Left hindlimb (tissue), 1 donor: ENCODE measurements at places on chromosomes 3 and 15.

GRCh38 chr3:196966526-196967401 lies 1.9 kb downstream of the PIGZ start:
- DNase-seq: no peak

- no peak for DNase-seq
Measured at GRCh38 chr3:188797045-188797444, 374.7 kb upstream of the TPRG1 start.

DNA sequence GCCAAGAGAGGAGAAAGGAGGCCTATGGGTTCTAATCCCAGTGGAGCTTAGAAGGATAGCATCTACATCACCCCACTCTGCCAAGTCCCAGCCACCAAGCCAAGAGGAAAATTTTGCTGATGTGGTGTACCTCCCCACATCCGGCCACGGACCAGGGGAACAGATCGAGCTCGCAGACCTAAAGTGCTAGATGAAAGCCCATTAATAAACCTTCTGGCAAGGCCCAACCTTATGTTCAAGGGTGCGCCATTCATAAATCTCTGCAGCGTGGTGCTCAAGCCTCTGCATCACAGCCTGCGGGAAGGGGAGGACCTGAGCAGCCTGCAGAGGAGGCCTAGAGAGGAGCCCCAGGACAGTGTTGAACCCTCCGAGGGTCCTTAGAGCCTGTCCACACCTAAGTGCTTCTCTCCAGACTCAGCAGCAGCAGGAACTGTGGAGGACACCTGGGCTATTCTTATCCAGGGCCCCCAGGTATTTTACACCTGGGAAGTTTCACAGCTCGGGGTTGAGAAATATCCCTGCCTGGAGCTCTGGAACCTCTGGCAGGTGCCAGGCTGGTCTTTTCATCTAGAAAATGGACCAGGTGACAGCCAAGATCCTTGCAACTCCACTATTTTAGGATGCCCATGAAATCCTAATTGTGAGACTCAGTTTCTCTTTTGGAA lies 68.0 kb downstream of the MRPL46 start:
- no peak for DNase-seq

DNA sequence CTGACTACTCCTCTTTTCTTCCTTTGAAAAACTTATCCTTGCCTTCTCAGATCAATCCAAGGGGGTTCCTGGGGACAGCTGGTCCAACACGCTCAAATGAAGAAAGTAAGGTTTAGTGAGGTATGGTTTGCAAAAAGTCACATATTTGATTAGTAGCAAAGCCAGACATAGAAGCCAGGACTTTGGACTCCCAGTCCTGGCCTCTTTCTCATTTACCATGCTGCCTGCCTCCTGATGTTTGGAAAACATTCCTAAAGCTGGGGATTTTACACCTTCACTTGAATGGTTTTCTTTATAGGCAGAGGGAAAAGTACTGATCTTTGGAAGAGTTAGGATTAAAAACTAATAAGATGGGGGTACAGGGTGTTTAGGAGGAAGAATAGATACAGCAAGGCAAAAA lies 14.6 kb downstream of the POPDC2 start:
- DNase-seq: no peak

DNA sequence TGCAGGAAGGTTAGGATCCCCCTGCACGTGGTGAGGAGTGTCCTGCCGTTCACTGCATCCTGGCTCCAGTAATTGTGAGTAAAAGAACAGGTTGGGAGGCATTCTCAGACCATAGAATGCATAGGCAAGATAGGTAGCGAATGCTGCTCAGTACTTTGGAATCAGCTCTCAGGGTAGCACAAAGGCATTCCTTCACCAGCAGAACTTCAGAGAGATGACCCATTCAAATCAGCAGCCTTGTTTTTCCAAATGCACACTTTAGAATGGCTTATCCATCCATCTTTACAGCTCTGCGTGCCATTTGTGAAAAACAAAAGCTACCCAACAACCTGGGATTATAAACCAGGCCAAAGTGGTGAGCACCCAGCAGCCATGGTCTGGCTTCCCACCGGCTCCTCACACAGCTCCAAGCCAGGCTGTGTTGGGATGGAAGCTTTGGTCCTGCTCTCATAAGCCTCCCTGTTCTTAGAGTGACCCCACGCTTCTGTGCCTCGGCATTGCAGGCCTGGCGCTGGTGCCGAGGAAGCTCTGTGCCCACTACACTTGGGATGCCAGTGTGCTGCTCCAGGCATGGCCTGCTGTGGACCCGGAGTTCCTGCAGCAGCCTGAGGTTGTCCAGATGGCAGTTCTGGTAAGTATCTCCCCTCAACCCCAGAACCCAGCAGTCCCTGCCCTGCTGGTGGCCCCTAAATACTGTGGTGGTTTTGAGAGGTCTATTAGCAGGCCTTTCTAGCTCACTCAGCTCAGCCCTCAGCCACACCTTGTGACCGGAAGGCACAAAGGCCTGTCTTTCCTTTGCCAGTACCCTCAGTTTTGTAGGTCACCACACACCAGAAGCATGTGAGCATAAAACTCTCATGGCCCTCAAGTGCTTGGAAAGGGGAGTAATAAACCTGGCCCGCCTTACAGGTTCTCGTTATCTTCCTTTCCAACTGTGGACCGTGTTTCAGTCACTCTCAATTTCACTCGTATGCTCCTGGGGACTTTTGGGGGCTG lies 52.9 kb upstream of the LIMD1 start:
- DNase-seq: no peak

- DNase-seq: peak; percentile 91
Measured at GRCh38 chr15:75029378-75030022, 6.1 kb downstream of the PPCDC start.

DNA sequence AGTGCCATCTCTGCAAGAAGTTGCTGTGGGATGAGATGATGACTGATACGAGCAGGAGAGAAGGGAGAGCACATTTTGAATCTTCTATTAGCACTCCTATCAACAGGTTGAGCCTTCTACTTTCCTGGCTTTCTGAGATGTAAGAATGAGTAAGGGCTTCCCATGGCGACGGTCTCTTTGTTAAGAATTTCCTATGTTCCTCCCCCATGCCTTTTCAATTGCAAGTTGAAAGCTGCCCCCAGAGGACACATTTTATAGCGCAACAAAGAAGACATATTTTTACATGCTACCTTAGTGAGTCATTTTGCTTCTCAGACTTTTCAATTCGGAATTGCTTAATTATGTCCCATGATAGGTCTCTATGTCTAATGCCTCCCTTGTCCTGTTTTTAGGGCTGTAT lies 71.3 kb upstream of the LRTM1 start:
- DNase-seq: no peak

DNA sequence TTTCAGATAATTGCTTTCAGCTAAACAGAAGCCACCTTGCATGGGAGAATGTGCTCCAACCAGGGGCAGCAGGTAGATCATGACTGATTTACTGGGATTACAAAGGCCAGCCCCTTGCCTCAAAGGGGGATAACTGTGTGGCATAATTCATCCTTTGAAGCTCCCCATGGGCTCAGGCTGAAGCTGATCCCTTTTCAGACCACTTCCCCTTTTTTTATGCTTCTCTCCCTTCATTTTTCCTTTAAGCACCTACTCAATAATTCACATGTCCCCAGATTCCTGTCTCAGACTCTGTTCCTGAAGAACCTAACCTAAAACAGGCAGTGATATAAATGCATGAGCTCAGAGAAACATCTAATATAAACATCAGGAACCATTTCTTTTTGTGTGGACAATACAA lies 8.2 kb upstream of the MYRIP start:
- DNase-seq: no peak

GRCh38 chr3:36457667-36458066 lies 77.4 kb downstream of the STAC start:
- DNase-seq: no peak

DNA sequence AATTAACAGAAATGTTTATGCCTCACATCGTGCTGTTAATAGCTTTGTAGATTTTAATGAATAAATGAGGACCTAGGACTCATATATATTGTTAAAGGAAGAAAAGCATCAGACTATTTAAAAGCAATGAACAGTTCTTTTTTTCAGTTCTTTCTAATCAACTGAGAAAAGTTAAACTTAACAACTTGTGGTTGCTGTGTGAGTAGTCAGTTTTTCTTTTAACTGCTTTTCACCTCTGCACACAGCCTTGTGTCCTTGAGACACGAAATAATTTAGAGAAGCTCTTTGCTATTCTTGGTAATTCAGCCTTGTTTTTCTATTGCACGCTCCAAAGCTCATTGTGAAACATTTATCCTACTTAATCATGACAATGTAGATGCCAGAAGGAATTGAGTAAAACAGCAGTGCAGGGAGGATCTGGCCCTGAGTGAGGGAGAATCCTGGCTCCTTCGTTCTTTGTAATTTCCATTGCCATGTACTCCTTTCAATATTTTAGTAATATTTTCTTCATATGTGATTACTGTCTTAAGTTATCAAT lies 499.0 kb downstream of the PYDC2 start:
- DNase-seq: no peak

- no peak for DNase-seq
Measured at GRCh38 chr3:155024006-155024638, 56.0 kb upstream of the MME start.

DNA sequence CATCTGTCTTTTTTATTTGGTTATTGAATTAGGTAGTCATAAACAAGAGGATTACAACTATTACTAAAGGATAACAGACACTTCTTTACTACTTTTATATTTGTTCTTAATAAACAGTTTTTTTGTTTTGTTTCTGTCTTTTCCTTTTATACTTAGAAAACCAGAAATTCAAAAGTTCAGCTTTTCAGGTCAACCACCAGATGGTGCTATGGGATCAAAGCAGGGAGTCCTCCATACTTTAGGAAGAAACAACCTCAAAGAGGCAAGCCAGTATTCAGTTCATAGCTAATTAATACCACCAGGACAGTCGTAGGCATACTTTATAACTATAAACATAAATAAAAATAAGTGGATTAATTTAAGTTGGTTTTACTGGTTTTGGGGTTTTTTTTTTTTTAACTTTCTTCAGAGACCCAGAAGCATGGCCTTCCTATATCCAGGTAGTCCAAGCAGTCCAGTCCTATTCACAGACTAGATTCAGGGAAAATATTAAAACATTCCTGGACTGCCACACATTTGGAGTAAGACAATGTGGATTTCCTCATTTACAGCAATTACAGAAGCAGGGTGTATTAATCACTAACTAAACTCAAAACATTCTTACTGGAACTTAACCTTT lies 16.0 kb upstream of the EID1 start:
- no peak for DNase-seq

GRCh38 chr3:10356461-10356981 lies 35.6 kb upstream of the SEC13 start:
- no peak for DNase-seq

DNA sequence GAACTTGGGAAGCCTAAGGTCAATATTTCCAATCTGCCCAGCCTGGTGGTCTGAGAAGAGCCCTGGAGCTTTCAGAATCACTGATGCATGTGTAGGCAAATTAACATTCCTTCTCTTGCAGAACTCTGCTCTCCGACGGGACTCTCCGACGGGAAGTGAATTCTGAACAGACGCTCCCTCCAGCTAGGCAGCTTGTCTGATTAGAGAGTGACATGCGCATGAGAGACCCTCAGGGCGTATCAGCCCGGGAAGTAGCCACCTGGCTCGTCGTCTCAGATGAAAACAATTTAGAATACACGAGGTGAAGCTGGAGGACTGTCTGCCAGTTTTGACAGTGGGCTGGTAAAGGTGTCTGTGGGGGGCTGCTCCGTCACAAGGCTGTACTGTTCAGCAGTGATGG lies 103.1 kb downstream of the DGKG start:
- no peak for DNase-seq

DNA sequence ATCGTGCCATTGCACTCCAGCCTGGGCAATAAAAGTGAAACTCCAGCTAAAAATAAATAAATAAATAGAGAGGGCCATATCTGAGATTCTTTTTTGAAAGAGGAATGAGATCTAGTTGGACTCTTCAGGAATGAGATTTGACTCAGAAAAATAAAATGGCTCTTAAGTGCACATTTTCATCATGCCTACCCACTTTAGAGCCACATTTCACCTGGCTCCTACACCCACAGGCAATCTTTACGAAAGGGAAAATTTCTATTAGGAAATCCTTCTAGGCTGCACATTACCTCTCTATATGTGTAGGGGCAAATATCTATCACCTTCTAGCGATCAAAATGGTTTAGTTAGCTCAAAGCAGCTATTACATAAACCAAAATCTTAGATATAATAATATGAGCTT lies 16.9 kb upstream of the NLGN1 start:
- DNase-seq: no peak

GRCh38 chr15:28955160-28955992 lies 69.6 kb downstream of the APBA2 start:
- peak; percentile 19 for DNase-seq

DNA sequence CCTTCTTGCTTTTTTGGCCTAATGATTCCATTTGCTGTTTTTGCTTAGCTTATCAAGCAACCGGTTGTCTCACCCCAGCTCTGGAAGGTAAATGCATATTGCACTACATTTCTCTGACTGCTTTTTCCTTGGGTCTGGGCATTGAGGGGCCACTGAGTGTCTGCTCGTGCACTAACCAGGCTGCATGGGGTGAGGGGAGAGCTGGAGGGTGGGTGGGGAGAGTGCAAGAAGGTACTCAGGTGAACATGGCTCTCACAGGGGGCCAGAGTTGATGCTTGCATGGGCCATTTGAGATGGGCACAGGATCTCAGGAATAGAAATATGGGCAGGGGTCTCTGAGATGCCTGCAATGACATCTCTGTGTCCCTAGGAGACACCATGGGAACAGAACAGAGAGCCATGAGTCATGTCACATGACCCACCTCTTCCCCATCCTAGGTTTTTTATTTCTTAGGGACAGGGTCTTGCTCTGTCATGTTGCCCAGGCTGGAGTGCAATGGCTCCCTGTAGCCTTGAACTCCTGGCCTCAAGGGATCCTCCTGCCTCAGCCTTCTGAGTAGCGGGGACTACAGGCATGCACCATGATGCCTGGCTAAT lies 6.2 kb downstream of the ALPK3 start:
- no peak for DNase-seq

- no peak for DNase-seq
Measured at GRCh38 chr3:170327040-170327808, 30.3 kb upstream of the SKIL start.

DNA sequence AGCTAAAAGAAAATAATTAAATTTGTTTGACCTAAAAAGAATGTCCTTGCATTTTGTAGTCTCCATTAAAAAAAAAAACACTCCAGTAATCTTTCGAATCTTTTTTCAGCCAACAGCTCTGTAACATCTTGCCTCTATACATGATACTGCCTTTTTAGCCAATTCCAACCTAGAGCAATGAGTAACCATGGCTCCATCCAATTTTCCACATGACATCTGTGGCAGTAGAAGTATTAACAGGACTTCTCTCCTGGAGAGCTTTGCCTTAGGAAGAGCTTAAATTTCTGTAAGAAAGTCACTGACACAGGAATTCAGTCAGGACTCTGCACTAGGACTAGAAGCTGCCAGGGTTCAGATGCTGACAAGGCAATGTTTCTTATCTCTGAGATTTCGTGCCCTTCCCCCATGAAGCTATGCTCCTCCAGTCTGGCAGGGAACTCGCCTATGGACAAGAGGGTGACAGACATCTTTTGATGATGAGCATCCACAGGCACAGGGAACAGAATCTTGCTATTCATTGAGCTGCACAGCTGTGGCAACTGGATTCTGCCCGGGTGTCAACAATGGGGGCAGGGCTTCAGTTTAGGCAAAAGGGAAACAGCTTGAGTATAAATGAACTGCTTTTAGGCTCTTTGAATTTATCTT lies 81.8 kb downstream of the ALCAM start:
- no peak for DNase-seq
